Sciatic nerve (tissue), 2 donors: ENCODE measurements at places on chromosomes 13 and 19. TPM values are rescaled to one million over a fixed set of nuclear protein-coding genes. Genes with fewer than 3 reads are reported as not detected.

Gene ZNF765
- 17.1 TPM for total RNA-seq

Gene PPM1N
- 1.8 TPM for total RNA-seq

Gene SLITRK6
- total RNA-seq = 0.80 TPM

Gene WASF3
- 33.3 TPM for total RNA-seq

DNA sequence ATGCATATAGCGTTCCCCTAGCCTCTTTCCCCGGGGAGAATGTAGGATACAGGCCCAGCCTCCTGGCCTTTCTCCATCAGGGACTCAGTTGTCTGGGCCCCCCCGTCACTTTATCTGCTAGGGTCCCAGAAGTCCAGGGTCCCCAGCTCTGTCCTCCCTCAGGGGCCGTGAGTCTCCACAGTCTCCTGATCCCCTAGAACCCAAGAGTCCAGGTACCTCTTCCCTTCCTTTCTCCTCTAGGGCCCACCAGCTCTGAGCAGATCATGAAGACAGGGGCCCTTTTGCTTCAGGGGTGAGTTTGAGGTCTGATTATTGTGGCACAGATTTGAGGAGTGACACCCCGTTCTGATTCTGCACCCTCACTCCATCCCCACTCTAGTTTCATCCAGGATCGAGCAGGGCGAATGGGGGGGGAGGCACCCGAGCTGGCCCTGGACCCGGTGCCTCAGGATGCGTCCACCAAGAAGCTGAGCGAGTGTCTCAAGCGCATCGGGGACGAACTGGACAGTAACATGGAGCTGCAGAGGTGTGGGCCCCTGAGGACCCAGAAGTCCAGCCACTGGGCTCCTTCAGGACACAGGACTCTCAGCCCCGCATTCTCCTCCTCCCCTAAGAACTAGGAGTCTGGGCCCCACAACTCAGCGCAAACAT, 758 bp downstream of the BAX start:
- no peak for DNase-seq

GRCh38 chr19:53813996-53814395, 10.1 kb downstream of the NLRP12 start:
- no peak for DNase-seq

DNA sequence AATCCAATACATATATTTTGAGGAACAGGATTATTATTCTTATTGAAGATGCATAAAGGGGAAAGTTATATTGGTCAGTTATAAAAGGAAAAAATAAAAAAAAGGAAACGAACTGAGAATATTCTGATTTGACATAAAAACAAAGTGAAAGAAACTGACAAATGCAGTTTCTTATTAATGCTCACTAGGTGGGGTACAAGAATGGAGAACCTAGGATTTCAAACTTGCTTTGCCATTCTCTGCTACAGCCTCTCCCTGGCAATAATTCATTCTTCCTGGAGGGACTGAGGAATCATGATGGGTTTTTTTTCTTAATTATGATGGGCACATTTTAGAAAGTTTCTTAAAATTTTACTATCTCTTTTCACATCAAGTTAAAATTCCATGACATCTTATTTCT, 154.9 kb downstream of the PCDH9 start:
- no peak for DNase-seq
